SHP77 treated with DMSO at 0.1 percent for 48 hours (cell line): ENCODE measurements at places on chromosomes 1 and 21.
A peak's percentile ranks its signal among the peaks of the same experiment; 100 is the strongest.

GRCh38 chr1:178282949-178283367 lies 189.1 kb downstream of the RASAL2 start:
- peak; percentile 5 for DNase-seq

DNA sequence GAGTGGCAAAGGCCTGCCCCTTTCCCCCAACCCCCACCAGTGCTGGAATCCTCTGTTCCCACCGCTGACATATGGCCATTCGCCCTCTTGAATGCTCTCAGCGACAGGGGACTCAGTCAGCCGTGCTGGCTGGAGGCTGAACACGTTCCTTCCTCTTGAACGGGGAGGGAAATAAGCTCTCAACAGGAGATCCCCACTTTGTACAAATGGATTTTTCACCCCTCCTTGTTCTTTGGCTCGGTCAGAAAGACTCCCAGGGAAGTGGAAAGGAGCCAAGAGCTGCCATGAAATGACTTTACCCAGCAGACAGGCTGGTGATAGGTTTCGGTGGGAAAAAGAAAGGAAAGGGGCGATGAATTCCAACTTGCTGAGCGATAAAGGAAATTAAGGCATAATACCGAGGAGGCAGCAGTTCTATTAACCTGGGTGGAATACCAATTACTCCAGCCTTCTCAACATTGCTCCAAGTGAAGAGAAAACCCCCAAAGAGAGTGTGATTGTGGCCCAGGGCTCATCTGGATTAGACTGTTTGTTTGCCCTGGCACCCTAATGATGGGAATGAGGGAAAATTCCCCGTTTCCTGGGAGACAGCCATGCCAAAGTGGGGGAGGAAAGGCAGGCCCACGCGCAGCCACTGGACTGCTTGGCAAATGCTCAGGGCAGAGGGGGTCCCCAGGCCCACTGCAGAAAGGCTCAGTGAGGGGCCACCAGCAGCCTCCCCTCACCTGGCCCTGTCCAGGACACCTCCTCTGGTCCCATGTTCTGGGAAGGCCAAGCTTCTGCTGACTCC lies 23.9 kb downstream of the LRP8 start:
- DNase-seq, result no peak

DNA sequence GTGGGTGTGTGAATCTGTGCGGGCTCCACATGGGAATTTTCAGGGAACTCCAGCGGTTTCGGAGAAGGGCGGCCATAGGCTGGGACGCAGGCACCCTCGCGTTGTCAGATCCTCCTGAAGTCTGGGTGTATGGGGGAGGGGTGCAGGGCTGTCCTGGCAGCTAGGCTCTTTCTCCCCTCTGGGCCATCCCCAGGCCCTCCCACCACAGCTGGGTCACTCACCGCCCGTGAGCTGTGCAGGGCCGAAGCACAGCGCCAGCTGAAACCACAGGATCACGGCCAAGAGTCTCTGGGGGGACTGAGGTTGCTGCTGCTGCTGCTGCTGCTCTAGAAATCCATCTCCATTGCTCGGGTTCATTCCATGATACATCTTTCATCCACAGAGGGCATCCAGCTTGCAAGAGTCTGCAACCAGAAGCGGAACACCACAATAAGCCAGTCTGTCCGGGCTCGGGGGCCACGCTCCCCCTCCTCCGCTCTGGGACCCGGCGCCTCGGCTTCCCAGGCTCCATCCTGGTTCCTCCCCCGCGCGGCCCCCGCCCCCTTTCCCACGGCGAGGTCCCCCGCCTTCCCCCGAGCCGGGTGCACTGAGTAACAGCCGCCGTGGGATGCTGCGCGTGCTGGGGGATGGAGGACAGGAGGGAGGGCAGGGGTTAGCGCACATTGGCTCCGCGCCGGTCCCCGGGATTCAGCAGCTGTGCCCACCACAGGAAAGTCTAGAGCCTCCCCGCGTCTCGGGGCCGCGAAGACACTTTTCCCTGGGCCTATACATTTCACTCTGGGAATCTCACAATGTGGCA lies 720 bp downstream of the SUSD4 start:
- no peak for DNase-seq

- no peak for DNase-seq
Measured at GRCh38 chr1:107941123-107941522, 23.9 kb downstream of the VAV3 start.

GRCh38 chr1:236686815-236687160 lies 489 bp downstream of the ACTN2 start:
- no peak for DNase-seq

GRCh38 chr1:10900251-10900651 lies 103.8 kb upstream of the CASZ1 start:
- DNase-seq, result no peak

DNA sequence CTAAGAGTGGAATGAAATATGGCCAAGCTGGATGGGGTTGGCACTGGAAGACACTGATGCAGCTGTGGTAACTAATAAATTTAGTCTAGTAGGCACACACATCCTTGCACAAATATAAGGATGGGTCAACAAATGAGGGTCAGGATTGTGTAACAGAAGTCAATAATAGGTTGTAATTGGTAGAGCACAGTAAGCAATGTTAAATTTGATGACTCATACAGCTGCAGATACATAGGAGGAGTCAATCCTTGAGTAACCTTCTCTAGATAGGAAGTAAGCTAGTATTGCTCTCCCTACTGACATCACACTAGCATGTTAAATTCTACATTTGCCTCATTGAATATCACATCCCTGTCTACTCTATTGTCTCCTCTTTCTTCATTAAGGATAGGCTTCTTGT lies 332.1 kb downstream of the PTPRC start:
- peak; percentile 91 for DNase-seq

GRCh38 chr1:35406103-35406502 lies 137.6 kb downstream of the ZMYM4 start:
- DNase-seq, result no peak

DNA sequence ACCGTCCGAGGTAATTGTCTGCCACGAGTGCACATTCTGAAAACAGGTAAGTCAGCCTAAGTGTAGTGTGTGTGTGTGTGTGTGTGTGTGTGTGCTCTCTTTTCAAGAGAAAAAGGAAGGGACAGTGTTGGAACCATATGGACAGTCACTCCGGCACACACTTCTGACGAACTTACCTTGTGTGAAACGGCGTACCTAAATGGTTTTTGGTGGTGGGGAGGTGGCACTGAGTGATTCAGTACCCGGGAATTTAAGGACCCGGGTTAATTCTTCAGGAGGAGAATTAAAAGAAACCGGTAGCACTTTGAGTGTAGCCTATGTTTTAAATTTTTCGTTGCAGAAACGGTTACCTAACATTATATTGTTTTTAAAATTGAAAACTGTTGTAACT lies 286 bp downstream of the ODR4 start:
- no peak for DNase-seq

DNA sequence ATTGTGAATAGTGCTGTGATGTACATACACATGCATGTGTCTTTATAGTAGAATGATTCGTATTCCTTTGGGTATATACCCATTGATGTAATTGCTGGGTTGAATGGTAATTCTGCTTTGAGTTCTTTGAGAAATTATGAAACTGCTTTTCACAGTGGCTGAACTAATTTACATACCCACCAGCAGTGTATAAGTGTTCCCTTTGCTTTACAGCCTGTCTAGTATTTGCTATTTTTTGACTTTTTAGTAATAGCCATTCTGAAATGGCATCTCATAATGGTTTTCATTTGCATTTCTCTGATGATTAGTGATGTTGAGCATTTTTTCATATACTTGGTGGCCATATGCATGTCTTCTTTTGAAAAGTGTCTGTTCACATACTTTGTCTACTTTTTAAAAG lies 54.5 kb upstream of the FAM78B start:
- DNase-seq, result no peak

DNA sequence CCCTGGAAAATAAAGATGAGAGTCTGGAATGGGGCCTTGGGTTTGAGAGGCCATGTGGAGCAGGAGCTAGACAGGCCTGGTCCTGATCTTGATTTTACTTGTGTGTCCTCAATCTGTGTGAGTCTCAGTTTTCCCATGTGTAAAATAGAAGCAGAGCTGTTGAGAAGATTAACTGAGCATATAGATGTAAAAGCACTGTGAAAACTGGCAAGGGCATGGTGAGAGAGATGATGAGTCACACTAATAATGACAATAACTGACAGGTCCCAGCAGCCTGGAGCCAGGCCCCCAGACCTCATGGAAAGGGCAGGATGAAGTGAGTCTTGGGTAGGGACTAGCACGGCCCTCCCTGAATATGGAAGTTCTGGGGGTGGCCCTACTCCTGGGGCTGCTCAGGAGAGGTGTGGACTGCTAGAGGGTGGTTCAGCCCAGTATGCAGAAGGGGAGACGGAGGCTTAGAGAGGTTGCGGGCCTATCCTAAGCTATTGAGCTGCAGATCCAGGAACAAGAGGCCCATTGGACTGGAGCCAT lies 2.8 kb upstream of the AHDC1 start:
- no peak for DNase-seq

GRCh38 chr21:42681296-42682206 lies 28.1 kb downstream of the PDE9A start:
- no peak for DNase-seq

DNA sequence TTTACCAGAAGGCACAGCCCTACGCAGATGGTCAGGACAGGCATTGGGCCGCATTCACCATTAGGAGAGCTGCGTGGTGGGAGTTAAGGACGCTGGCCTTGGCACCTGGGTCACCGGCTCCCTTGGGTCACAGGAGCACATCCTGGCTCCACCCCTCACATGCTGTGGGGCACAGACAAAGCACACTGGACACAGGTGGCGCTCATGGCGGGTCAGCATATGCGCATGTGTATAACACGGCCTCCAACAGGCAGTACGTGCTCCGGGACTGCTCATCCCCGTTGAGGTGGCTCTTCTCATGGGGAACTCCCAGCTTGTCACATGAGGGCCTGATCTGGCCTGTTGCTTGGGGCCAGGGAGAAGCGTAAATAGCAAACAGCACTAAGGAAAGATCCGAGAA lies 25.0 kb downstream of the PGBD5 start:
- DNase-seq, result no peak

DNA sequence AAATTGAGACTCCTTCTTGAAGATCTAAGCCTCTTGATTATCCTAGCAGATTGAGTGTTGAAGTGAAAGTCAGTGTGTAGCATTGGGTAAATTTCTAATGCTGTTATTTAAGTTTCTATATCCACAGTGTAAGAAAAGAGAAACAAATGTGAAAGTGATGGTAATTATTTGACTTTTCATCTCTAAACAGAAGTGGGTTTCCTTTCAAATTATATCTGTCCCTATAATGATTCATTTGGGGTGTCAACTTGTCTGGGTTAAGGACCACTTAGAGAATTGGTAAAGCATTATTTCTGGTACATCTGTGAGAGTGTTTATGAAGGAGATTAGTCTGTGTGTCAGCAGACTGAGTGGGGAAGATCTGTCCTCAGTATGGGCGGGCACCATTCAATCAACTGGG lies 133.0 kb upstream of the HMCN1 start:
- DNase-seq, result no peak

GRCh38 chr1:178579562-178579961 lies 66.7 kb downstream of the TEX35 start:
- no peak for DNase-seq

DNA sequence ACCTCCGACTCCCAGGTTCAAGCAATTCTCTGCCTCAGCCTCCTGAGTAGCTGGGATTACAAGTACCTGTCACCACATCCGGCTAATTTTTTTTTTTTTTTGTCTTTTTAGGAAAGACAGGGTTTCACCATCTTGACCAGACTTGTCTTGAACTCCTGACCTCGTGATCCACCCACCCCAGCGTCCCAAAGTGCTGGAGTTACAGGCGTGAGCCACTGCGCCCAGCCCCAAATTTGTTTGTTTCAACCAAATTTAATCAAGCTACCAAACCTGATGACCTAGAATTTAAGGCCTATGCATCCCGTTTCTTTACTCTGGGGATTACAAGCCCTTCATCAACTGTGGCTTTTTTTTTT lies 58.3 kb upstream of the TBX15 start:
- DNase-seq, result no peak

GRCh38 chr1:97071173-97071572 lies 349.6 kb downstream of the PTBP2 start:
- DNase-seq, result no peak

GRCh38 chr1:168119750-168120149 lies 17.0 kb downstream of the GPR161 start:
- DNase-seq, result no peak

DNA sequence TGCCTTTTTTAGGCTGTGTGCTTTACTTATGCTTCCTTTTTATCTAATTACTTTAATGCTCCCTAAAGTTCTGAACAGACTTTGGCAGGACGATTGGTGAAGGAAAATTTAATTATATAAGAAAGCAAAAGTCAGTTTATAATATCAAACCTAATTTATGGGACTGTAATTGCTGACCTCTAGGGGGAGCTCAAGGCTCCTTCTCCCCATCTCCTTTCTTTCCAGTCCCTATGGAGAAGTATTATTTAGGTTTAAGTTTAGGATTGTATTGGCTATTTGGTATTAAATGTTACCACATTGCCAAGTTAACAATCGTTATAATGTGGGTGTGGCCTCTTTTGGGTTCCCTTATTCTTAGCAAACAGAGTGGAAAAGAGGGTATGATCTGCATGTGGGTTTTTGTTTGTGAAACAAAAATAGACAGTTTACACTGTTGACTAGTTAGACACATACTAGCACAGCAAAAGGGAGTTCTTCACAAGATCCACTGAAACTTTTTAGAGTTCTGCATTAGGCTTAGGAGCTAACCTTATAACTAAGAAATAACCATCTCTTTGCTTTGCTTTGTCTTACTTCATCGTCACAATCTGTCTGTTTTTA lies 48.2 kb upstream of the TNFSF4 start:
- no peak for DNase-seq

GRCh38 chr1:28971980-28972771 lies 57.8 kb downstream of the EPB41 start:
- no peak for DNase-seq

DNA sequence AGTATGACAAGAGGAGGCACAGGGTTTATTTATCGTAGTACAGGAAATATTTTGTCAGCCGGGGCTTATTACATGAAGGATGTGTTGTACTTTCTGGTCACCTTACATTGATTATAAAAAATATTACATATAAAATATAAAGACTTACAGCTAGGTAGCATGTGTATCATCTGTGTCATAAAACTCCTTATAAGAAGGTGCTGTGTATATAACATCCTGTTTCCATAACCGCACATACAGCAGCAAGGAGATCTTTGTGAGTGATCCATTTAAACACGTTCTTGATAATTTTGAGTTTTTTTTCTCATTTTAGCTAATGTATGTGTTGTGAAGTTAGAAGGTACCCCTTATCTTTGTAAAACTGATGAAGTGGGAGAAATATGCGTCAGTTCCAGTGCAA lies 60.1 kb downstream of the S100B start:
- no peak for DNase-seq
